Activated T-helper 2 cell treated with anti-CD3 and anti-CD28 coated beads, Interferon-gamma antibody, Interleukin-2, Interleukin-4, amounts not matched to agents 10 μg/mL and 5 μg/mL and 100 μg/mL, durations not matched to agents 14 hours and 24 hours and 36 hours (primary cell): ENCODE measurements at places on chromosomes 12 and 14.

DNA sequence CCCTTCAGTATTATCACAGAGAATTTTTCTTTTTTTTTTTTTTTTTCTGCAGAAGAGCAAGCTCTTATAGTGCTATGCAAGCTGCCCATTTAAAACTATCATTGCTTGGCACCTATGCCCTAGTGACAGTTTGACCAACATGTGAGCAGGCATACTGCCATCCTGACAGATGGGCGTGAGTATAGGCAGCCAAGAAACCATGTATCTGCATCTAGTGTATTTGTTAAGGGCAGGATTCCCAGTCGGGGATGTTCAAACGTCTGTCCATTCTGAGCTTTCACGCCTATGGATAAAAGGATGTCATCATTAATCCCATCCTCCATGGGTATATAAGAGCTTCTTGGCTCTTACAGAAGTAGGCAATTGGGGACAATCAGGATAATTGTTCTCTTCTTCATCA, 8.8 kb downstream of the VRK1 start:
- no peak overlapping the region for H3K4me3 ChIP-seq
- peaks cover 23% of the 10 kb centered on the region for H3K36me3 ChIP-seq
- no peak overlapping the region for H3K27ac ChIP-seq
- no peaks in the 10 kb centered on the region for H3K27me3 ChIP-seq
- H3K4me1 ChIP-seq, result peaks cover 32% of the 10 kb centered on the region

DNA sequence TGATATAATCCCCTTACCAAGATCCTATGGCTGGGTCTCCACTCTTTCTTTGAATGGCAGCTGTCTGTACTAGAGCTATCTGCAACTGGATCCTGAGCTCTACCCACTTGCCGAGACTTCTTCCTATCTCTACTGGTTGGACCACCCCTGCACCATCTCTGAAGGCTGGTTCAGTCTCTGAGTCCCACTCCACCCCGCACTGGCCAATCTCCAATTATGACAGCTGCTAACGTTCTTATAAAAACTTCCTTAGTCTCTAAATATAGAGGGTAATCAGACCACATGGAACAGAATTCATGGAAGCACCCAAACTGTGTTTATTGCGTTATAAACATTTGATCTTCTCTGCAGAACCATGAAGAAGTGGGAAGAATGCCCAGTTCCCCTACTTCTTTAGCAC, 186.6 kb upstream of the EEA1 start:
- H3K4me3 ChIP-seq, result no peak overlapping the region
- DNase-seq, result no peak
- no peaks in the 10 kb centered on the region for H3K36me3 ChIP-seq
- H3K27ac ChIP-seq, result no peak overlapping the region

DNA sequence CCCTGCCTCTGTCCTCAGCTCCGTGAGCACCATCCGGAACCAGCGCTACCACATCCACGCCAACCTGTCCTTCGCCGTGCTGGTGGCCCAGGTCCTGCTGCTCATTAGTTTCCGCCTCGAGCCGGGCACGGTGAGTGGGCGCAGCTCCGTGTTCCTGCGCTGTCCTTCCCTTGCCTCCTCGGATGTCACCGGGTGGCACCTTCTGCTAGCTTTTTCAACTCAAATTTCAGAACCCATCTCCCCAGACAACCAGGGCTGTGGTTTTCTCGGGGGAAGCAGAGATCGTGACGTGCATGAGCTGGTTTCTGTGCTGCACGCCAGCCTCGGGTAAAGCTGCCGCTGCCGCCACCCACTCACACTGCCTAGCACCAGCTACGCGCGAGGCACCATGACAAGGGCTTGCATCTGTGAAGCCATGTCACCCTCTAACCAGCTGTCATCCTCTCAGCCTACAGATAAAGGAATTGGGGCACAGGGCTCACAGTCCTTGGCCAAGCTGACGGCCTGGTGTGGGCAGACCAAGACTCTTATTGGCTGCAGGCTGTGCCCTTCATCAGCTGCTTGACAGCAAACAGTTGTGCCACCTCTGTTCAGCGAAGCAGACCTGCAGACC, 152.1 kb downstream of the ADGRD1 start:
- H3K4me1 ChIP-seq, result peaks cover 18% of the 10 kb centered on the region
- no peaks in the 10 kb centered on the region for H3K27me3 ChIP-seq
- peak; percentile 28 for DNase-seq
- no peaks in the 10 kb centered on the region for H3K36me3 ChIP-seq
- peak overlapping the region; percentile 62 for H3K27ac ChIP-seq
- H3K4me3 ChIP-seq, result no peak overlapping the region

- peaks cover 37% of the 10 kb centered on the region for H3K36me3 ChIP-seq
- H3K4me1 ChIP-seq, result no peaks in the 10 kb centered on the region
- H3K27ac ChIP-seq, result no peak overlapping the region
Measured at GRCh38 chr12:132078190-132078589, 65.9 kb downstream of the DDX51 start.

DNA sequence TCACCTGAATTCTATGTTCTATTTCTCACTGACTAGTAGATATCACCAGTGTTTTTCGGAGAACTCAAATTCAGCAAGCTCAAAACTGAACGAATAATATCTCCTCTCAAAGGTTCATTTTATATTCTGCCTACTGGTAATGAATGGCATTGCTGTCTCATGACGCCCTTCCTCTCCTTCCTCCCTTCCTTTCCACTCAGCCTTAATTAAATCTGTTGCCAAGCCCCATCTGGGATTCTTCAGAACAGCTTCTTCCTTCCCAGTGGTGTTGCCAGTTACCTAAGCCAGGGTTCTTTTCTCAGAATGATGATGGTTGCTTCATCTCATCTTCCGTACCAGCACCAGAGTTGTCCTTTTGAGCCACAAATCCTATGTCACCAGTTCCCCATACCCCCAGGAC, 143.2 kb downstream of the SYNE2 start:
- H3K36me3 ChIP-seq, result peaks cover 35% of the 10 kb centered on the region
- no peaks in the 10 kb centered on the region for H3K27me3 ChIP-seq
- no peak overlapping the region for H3K27ac ChIP-seq
- H3K4me3 ChIP-seq, result no peak overlapping the region

GRCh38 chr12:76568130-76568529, 8.6 kb upstream of the OSBPL8 start:
- H3K27me3 ChIP-seq, result no peaks in the 10 kb centered on the region
- H3K36me3 ChIP-seq, result no peaks in the 10 kb centered on the region
- H3K4me3 ChIP-seq, result no peak overlapping the region
- no peak overlapping the region for H3K27ac ChIP-seq

DNA sequence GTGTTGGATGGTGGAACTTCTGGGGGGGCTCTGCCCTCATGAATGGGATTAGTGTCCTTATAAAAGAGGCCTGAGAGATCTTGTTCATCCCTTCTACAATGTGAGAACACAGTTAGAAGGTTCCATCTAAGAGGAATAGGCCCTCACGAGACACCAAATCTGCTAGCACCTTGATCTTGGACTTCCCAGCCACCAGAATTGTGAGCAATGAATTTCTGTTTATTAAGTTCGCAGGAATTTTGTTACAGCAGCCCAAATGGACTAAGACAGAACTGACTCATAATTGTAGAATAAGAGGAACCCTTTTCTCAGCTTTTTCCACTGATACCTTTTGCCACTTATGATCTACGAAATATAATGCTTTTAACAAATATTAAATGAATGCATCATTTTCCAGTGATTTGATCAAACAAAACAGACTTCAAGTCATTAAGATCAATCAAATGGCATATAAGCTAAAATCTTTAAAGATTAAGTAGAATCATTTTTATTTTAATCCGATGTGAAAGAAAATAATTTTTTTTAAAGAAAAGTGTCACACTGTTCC, 68.2 kb downstream of the HECTD1 start:
- H3K36me3 ChIP-seq, result peaks cover 45% of the 10 kb centered on the region
- H3K27ac ChIP-seq, result no peak overlapping the region
- no peak overlapping the region for H3K4me3 ChIP-seq
- H3K4me1 ChIP-seq, result no peaks in the 10 kb centered on the region
